ENCODE measurements at places on chromosomes 7 and 10.

DNA sequence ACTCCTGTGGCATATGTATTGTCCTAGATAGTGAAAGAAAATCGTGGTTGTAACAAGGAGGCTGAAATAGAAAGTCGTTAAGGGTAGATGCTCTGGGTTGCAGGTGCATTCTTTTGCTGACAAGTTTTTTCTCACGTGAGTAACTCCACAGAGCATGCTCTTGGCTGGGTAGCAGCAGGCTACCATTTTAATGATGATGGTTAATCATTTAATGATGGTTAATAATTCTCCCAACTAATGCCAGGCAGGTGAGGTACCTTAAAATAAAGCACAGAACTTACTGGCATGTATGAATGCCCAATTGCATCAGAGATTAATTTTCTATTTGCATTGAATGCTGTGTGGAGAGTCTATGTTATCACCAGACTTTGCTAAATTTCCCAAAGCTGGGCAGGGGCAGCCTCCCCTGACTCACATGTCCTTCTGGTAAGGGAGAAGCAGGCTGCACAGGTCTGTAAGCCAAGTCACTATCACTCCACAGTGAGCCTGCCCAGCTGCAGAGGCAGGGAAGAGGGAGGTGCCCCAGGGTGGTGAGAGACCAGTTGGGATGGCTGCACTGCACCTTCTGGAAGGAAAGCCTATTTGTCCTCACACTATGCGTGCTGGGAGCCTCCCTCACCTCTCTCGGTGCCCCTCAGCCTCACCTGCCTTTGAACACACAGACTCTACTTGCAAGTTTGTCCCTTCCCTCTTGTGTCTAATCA lies 287.0 kb upstream of the IGFBP3 start:
- no peak for DNase-seq

DNA sequence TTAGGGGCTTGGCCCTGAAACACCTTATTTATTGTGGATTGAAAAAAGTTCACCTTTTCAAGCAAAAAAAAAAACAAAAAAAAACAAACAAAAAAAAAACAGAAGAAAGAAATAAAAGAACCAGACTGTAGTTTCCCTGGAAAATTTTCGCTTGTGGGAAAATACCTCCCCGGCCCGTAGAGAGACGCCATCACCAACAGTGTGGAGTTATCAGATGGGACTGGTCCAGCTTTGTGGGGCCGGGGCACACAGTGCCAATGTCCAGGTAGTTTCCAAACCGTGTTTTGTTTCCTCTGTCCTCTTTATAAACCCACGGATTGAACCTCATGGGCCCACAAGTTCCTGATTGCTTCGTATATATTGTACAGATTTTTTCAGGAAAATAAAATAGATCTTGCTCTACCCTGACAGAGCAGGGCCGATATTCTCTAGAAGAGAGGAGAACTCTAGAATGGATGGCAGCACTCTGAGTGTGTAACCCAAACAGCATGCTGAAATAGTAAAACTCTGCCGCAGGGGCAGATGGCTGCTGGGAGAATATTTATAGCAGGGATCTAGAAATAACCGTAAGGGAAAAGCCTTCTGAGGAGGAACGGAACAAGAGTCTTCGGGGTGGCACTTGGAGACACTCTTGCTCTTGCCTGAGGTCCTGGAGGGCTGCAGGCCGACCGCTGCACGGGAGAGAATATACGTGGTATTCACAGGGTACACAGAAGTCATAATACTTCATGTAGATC lies 241.0 kb downstream of the FRMD4A start:
- DNase-seq = no peak

GRCh38 chr10:119452396-119452795 lies 90.1 kb downstream of the RGS10 start:
- DNase-seq = no peak

- no peak for DNase-seq
Measured at GRCh38 chr7:141441837-141442627, 109.2 kb upstream of the AGK start.

DNA sequence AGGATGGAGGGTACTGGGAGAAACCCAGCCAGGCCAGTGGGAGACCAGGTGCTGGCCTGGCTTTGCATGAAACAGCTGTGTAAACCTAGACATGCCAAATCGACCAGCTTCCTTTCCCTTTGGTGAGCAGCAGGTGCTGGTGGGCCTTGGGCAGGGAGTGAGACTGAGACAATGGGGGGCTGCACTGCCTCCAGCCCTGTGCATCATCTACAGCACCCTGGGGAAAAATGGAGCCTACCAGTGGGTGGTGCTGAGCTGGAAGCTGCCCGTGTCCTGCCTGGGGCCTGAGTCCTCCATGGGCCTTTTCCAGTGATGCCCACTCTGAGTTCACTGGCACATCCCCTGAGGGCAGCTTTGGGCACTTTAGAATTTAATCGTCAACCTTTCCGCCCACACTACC lies 19.2 kb upstream of the DDC start:
- DNase-seq = no peak

DNA sequence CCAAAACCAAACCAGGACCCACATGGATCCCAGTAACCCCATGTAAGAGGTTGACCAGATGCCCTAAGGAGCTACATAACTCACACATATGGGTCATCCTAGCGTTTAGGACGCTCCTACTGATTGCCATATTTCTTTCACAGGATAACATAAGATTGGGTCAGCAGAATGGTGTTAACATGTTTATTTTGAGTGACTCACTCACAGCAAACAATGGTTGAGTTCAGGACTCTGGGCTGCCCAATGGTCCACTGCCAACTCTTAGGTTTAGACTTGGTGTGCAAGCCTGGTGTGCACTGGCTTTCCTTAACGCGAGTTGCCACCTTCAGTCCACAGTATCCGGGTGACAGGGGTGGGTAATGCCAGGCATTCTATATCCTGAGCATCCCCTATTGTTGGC lies 211.5 kb downstream of the GPAM start:
- no peak for DNase-seq

- DNase-seq = no peak
Measured at GRCh38 chr7:26574476-26574875, 282.8 kb downstream of the SNX10 start.

GRCh38 chr7:90212149-90212495 lies 582 bp downstream of the STEAP2 start:
- no peak for DNase-seq

DNA sequence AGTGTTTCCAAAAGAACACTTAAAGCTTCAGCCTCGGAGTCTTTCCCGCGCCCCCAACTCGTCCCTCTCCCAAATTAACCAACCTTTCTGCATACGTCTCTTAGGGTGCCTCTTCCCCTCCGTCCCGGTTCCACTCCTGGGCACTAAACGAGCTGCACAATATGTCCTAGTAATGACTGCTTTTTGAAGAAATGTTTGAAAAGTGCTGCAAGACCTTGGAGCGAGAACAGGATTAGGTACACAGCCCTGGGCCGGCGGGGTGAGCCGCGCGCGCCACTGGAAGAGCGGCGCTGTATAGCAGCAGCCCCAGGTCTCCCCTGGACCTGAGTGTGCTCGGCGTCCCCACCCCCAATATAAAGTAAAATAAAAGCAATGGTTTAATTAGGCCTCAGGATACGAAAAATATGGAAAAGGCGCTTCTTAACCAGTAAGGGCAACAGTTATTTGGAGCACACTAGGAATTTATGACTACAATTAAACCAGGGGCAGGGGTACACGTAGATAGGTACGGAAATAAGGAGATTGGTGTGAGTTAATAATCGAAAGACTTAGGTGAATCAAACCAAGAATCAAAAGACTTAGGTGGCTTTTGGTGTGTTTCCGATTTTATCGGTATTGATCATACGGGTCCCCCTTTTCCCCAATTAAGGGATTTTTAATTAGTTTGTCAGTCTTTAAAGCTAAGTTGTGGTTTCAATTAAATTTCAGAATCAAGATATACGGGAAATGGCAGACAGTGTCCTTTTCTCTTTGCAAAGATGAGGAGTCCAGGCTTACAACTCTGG lies 1.9 kb downstream of the TET1 start:
- DNase-seq = no peak

DNA sequence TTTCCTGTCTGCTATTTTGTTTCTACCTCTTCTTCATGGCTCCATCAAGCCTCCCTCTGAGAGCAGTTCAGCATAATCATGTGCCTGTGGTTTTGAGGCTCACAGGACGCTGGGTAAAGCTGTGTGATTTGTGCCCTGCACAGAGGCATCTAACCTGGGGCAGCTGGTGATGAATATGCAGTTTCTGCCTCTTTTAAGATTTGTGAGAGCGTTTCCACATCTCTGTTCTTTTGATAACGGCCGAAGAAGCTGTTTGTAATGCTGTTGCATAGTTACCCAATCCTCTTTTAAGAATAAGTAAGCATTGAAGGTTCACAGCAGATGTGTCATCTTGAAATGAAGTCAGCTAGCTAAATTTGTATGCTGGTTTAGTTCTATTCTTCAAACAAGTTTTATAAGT lies 45.2 kb downstream of the PNLIPRP3 start:
- DNase-seq = no peak

DNA sequence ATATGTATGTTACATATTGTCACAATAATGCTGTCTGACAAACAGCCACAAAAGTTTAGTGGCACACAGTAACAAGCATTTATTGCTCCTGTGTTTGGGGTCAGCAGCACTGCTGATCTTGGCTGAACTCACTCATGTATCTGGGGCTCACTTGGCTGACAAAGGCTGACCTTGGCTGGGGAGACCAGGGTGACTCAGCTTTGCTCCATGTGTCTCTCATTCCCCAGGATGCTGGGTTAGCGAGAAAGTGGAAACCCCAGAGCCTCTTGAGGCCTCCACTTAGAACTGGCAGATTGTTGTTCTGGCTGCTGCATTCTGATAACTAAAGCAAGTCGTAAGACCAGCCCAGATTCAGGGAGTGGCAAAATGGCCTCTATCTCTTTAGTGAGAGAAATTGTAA lies 217.3 kb upstream of the HABP2 start:
- no peak for DNase-seq

All from non-pigmented ciliary epithelial cell (primary cell).